GM12891 (cell line): ENCODE measurements at places on chromosomes 7 and 10.

- DNase-seq, result no peak
Measured at GRCh38 chr10:133312016-133312768, 3.5 kb downstream of the ZNF511 start.

GRCh38 chr10:47009215-47009838 lies 98.1 kb downstream of the PTPN20 start:
- no peak for DNase-seq

GRCh38 chr7:41882745-41883420 lies 180.0 kb upstream of the INHBA start:
- DNase-seq, result no peak

GRCh38 chr10:71486484-71487114 lies 89.9 kb downstream of the CDH23 start:
- DNase-seq, result no peak

DNA sequence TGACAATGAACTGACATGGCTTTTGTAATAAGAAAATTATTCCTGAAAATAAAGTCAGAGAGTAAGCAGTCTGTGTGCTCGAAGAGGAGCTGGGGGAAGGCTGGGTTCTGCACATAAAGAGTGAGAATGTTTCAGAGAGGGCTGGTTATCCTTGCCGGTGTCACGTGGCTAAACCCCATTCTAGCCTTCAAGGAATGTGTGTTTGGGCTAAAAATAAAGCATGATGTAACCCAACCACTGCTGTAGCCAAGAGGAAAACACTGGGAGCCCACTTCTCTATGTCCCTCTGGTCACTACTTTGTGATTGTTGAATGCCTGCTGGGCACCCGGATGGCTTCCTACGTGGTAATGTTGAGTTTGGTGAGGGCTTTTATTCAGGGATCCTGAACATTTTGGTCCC lies 23.5 kb downstream of the WDFY4 start:
- no peak for DNase-seq

DNA sequence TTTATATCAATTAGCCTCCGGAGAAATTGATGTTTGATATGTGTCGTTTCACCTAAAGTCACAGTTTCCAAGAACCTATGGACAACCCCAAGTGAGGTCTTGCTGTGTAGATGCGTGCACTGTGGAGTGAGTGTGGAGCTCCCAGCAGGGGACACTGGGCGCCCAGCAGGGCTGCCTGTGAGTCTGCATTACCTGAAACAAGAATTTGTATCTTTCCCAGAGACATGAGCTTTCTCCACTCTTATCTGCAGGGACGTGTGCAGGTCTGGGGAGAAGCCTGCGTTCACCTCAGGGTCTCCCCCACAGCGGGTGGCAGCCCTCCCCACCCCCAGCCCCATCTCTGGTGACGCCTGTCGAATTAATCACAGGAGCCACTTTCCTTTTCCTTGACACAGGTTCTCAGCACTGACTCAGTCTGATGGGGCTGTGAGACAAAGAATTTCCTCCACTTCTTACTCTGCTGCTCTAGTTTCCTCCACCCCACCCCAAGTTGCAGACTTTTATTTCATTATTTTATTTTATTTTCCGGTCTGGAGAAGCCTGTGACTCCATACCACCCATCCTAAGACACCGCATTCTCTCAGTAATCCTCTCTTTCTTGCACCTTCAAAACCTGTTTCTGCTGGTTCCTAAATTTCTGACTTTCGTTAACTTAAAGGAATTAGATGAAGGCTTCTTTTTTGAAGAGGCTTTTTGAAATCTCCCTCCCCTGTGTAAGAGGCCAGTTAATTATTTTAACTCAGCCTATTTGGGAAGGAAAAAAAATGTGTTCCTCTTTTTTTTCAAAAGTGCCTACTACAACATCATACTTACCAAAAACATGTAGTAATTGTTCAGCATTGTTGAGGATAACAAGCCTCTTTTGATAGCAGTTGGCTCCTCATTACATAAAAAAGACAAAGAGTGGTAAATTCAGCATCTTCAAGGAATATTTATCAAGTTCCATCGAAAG lies 17.0 kb upstream of the INSIG1 start:
- DNase-seq, result no peak

DNA sequence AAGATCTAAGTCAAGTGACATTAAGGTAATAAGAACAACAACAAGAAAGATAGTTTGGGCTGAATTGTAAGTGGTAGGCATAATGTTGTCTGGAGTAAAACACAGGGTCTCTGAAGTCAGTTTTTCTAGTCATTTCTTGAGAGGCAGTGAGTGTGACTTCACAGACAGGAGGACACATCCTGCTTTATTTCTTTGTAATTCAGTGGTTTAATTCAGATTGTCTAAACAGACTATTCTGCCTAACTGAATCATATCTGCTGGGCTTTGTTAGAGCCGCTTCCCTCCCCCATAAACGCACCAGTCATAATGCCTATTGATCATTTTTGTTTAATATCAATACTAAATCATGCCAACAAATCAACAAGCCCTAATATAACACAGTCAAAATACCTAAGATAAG lies 46.8 kb downstream of the AGK start:
- no peak for DNase-seq

DNA sequence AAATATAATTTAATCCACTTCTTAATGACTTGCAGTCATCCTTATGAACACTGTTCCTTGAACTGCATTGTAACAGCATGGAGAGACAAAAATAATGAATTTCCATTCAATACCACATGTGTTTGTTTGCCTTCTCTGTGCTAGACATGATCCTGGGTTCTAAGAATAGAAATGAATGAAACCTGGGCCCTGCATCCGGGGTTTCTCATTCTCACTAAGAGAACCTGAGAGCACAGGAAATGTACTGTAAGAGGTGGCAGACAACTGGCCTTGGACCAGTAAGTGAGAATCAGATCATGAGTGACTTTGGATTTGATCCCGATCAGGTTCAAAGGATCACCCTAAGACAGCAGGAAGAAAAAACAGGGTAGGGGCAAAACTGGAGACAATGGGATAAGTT lies 37.2 kb upstream of the CUL1 start:
- DNase-seq, result no peak

- no peak for DNase-seq
Measured at GRCh38 chr10:51897560-51897959, 198.2 kb upstream of the CSTF2T start.

DNA sequence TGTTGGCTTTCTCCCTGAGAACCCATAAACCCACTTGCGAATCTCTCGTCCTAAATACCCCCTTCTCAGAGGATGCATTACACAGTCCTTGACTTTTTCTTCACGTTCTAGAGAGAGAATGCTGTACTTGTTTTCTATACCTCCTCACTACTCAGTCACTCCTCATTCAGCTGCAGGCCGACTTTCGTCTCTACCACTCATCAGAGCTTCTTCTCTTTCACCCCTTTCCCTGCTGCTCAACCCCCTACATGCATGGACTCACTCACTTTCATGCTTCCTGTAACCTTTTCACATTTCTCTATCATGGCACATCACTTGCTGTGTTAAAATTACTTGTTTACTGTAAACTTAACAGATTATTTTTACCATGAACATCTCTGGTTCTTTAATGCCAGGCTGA lies 19.8 kb downstream of the MDFIC start:
- no peak for DNase-seq

- no peak for DNase-seq
Measured at GRCh38 chr7:16356301-16356958, 64.9 kb downstream of the CRPPA start.
